NCI-H1436 treated with DMSO at 0.1 percent for 48 hours (cell line): ENCODE measurements at places on chromosomes 1 and 21.
A peak's percentile ranks its signal among the peaks of the same experiment; 100 is the strongest.

- no peak for DNase-seq
Measured at GRCh38 chr1:156862997-156863599, 2.4 kb downstream of the NTRK1 start.

DNA sequence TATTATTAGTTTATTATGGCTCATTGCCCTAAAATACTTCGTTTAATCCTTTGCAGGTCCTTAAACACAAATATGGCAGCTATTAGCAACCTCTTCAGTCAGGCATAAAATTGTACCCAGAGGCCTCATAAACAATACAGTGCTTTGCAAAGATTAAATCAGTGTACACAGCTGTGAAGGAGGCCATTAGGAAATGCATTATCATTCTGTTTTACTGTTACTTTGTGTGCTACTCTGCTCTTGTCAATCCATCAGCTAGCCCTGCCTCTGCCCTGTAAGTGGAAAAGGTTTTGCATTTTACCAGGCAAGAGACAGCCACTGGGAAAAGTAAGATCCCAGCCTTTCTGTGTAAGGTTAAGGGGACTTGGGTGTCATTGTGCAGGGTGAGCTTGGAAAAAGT, 415.7 kb upstream of the DAB1 start:
- DNase-seq: peak; percentile 91

DNA sequence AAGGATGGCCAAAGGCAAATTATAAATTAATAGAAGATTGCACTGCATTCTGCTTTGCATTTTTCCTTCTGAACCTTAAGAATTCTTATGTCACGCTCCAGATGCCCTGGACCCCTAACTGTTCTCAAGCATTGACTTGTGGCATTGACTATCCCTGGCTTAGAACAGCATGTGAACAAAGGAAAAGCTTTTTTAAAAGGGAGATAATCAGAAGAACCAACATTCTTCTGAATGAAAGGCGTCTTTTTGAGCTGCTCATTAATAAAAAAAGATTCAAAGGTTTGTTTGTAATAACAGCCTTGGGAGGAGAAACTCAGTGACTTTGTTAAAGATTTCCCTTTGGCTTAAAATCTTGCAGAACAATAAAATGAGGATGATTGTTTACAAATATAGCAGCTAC, 105.5 kb downstream of the TNNI3K start:
- DNase-seq: no peak

DNA sequence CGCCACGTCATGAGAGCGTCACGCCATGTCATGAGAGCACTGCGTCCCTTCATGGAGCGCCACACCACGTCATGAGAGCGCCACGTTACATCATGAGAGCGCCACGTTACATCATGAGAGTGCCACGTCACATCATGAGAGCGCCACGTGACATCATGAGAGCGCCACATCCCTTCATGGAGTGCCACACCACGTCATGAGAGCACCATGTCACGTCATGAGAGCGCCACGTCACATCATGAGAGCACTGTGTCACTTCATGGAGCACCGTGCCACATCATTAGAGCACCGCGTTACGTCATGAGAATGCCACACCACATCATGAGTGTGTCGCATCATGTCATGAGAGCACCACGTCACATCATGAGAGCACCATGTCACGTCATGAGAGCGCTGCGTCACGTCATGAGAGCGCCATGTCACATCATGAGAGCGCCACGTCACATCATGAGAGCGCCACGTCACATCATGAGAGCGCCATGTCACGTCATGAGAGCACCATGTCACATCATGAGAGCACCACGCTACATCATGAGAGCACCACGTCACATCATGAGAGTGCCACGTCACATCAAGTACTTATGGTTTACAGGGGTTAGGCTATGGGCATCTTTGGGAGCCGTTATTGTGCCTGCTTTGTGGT, 9.8 kb upstream of the NLRP3 start:
- no peak for DNase-seq

- DNase-seq: peak; percentile 30
Measured at GRCh38 chr1:201171063-201172036, 17.1 kb upstream of the TMEM9 start.

GRCh38 chr21:39182016-39182415, 1.2 kb downstream of the PSMG1 start:
- DNase-seq: no peak

DNA sequence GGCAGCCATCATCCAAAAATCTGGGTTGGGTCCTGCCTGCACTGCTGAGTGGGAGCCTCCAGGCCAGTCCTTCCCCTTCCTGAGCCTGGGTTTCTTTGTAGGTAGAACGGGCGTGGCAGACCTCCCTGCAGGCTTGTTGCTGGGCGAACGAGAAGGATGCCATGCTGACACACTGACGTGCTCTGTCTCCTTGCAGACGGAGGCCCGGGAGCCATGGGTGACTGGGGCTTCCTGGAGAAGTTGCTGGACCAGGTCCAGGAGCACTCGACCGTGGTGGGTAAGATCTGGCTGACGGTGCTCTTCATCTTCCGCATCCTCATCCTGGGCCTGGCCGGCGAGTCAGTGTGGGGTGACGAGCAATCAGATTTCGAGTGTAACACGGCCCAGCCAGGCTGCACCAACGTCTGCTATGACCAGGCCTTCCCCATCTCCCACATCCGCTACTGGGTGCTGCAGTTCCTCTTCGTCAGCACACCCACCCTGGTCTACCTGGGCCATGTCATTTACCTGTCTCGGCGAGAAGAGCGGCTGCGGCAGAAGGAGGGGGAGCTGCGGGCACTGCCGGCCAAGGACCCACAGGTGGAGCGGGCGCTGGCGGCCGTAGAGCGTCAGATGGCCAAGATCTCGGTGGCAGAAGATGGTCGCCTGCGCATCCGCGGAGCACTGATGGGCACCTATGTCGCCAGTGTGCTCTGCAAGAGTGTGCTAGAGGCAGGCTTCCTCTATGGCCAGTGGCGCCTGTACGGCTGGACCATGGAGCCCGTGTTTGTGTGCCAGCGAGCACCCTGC, 1.4 kb downstream of the GJA4 start:
- DNase-seq: no peak

DNA sequence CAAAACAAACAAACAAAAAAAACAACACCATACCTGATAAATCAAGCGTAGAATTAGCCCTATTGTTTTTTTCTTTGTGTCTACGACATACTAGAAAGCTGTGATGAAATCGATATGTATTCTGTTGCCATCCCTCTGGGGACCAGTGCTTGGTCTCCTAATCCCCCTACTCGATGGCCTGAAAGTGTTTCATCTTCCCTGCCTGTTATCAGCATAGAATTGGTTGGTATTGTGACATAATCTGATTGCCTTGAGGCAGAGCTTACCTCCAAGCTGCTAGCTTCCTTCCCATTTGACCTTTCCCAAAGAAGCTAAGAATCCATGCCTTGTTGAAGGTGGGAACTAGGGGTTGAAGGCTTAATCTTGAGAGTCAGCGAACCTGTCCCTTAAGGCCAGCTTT, 40.7 kb upstream of the PIGV start:
- DNase-seq: no peak

DNA sequence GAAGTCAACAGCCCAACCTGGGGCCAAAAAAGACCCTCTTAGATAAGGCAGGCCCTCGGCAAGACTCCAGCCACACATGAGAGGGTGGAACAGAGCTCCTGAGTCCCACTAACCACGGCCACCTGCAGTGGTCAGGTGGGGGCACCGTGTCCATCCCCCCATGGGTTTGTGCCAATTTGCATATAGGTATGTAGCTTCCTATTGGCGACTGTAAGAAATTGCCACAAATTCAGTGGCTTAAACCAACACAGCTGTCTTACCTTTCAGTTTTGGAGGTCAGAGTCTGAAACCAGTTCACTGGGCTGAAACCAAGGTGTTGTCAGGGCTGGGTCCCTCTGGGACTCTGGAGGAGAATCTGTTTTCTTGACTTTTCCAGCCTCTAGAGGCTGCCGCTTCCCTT, 59.3 kb downstream of the COL18A1 start:
- no peak for DNase-seq

DNA sequence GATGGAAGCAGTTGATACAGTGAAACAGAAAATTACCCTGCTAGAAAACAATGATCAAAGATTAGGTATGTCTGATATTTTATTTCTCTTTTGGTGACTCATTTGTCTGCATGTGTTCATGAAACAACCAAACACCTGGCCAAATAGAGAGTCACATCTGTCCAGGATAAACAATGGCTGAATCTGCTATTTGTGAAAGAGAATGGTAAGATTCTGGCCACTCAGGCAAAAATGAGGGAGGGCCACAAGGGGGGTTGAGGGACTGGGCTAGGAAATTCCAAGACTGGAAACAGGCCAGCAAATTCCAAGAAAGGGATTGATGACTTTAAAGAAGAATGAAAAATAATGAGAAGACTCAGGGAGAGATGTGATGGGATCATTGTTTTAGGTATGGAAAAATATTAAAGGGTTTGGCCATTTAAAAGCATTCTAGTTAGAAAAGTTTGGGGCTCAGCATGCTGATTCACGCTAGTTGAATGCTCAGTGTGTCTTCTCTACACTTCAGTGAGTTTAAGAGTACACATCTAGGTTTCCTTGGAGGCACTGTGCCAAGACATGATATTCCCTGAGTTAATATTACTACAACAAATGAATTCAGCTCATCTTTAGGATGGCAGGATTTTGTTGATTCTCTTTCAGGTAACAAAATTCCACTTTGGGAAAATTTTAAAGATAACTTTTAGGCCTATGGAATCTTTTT, 44.9 kb downstream of the TRAF5 start:
- DNase-seq: no peak

DNA sequence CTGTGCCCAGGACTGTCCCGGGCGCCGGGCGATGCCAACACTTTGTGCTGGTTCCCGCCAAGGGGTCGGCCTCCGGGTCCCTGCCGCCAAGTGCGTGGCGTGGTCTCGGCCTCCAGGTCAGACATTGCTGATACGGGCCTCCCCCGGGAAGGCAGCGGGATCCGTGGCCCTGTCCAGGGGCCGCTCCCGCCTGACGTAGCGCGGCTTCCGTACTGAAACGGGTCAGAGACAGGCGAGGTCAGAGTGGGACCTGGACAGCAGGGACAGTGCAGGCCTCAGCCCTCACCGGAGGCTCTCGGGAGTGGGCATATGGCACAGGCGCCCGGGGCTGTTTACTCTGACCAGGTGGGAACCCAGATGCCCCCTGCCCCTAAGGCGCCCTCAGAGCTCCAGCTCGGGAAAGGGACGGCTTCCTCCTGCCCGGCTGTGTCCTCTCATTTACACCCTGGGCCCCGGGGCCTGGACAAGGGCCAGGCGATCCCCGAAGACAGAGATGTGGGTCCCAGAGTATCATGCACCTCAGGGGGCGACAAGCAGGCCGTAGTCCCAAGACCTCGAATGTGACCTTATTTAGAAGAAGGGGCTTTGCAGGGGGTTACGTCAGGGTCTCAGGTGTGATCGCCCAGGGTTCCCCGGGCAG, 8.8 kb upstream of the RNF223 start:
- no peak for DNase-seq

GRCh38 chr1:91851130-91852010, 34.6 kb downstream of the TGFBR3 start:
- no peak for DNase-seq
